D721Med (cell line): ENCODE measurements at places on chromosomes 1 and 21.

- DNase-seq: no peak
Measured at GRCh38 chr1:151547119-151547899, 7.2 kb downstream of the TUFT1 start.

GRCh38 chr1:201501812-201502510, 5.0 kb downstream of the CSRP1 start:
- no peak for DNase-seq

DNA sequence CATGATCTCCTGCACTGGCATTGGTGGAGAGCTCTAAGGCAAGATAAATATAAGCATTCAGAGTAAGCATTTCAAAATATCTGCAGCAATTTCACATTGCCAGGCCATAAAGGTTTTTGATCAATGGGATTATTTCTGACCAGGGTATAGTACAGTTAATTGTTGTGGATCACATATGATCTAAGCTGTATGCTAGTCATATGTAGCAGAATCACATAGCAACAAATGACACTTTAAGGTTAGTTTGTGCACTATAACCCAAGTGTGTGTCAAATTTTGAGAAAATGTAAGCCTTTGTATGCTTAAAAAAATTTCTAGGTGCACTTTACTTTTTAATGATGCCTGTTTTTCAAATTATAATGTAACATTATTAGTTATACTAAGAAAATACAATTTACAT, 386.0 kb upstream of the ADAMTS5 start:
- DNase-seq: no peak

GRCh38 chr21:41630917-41631316, 123.0 kb upstream of the TMPRSS2 start:
- DNase-seq: no peak

DNA sequence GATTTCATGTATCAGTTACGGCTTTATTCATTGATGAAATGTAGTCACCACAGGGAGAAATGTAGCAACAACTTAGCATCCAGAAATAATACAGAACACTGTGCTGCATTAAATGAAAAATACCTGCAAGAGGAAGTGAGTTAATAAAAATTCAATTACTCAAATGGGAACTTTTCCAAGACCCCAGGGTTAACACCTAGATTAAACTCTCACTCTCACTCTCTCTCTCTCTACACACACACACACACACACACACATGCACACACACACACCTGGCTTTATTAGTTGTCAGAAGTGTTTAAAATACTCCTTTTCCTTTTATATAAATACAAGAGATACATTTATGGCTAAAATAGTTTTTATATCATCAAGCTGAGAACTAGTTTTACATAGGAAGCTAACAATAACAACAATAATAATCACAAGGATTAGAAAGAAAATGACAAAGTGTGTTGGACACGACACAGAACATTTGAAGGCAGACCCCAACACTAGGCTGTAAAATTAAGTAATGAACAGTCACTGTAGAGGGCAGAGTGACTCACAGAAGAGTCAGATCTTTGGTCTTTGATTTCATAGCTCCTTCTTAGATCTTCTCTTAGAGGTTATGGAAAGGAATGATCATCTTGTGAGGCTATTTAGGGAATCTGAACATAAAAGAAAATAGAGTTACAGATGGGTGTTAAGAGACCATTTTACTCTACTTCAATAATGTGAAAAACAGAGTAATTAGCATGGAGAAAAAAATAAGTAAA, 1266.0 kb upstream of the ADGRL2 start:
- DNase-seq: no peak

- no peak for DNase-seq
Measured at GRCh38 chr1:9909234-9910046, 629 bp downstream of the CTNNBIP1 start.

- no peak for DNase-seq
Measured at GRCh38 chr21:44818640-44819011, 764 bp upstream of the SUMO3 start.

GRCh38 chr1:26053718-26054560, 8.0 kb upstream of the SLC30A2 start:
- DNase-seq: no peak

DNA sequence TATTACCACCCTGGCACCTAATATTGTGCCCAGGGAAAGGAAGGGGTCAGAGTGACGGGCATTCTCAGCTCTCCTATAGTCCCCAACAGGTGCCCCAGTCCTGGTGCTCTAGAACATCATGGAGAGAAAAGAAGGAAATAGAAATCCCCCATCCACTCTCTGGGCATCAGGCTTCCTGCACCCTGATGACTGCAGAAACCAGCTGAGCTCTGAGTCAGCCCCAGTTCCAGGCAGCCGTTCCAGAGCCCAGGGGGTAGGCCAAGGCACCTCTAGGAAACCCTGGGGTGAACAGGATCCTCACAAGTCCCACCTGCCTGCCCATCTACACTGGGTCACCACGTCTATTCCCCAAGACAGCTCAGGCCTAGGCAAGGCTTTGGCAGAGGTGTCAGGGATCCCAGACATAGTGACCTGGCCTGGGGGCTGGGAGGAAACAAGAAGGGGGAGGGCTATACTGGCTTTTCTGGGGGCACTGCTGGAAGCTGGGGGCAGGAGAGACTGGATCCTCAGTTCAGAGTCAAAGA, 709 bp downstream of the NECTIN4 start:
- DNase-seq: no peak

DNA sequence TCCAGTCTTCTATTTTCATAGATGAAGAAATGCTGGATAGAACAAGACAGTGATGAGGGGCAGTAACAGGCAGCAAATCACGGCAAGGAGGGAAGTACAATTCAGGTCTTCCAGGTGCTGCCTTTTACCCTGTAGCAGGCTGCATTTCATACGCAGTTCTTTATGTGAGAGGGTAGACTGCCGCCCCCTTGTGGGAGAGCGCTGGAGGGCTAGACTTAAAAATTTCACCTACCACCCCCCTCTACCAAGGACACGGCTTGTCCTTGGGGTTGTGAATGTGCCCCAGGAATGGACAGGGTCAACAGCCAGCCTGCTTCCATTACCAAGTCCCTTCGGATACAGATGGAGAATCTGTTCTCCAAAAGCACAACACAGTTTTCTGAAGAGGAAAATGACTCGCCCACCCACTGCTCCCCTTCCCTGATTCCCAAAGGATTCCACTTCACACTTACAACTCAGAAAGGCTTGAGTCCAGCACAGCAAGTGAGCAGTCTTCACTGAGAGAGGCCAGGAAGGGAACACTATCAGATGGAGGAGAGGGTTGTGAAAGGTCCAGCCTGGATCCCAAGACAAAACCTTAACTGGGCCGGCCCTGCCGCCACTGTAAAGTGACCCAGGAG, 7.4 kb downstream of the WDR77 start:
- no peak for DNase-seq
